ENCODE measurements at places on chromosomes 12 and 14.

- no peak for DNase-seq
Observed at GRCh38 chr12:81987371-81987770, 228.2 kb upstream of the PPFIA2 start.

GRCh38 chr12:97886511-97887176 is 424.0 kb downstream of the RMST start:
- no peak for DNase-seq

GRCh38 chr12:81337886-81338285 is 260.0 kb downstream of the ACSS3 start:
- no peak for DNase-seq

- DNase-seq, result no peak
Observed at GRCh38 chr14:85728476-85729065, 198.6 kb downstream of the FLRT2 start.

- no peak for DNase-seq
Observed at GRCh38 chr12:47885012-47885501, 19.7 kb downstream of the VDR start.

- DNase-seq, result no peak
Observed at GRCh38 chr14:59634617-59635016, 58.0 kb upstream of the CCDC175 start.

DNA sequence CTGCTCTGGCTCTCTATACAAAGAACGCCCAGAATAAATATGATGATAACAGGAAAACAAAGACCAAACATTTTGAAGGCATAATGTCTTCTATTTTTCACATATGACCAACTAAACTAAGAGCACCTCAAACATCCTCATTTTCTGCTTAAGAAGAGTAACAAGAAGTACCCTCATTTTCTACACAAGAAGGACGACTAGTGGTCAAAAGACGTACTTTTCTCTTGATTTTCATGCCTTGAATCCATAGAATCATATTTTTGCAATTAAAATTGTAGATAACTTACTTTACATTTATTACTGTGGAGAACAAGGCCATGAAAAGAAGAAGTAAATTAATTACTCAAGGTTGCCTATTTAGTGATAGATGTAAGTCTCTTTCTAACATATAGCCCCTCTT is 358.6 kb downstream of the DUSP6 start:
- DNase-seq, result peak; percentile 53

DNA sequence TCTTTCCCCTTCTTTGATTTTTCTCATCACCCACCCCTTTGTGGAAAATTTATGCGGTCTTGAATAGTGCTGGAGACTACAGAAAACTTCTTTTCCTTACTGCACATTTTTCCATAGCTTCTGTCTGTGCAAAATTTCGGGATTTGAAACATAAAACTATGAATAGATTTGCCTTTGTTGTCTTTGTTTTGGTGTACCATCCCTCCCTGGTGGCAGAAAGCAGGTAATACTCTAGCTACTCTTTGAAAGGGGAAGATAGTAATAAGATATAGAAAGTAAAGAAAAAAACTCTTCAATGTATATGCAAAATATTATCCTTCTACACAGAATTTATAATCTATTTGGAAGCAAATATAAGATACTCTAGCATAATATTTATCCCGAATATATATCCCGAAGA is 79.1 kb upstream of the LMO3 start:
- no peak for DNase-seq

- DNase-seq, result no peak
Observed at GRCh38 chr12:100624571-100624970, 51.1 kb downstream of the GAS2L3 start.

DNA sequence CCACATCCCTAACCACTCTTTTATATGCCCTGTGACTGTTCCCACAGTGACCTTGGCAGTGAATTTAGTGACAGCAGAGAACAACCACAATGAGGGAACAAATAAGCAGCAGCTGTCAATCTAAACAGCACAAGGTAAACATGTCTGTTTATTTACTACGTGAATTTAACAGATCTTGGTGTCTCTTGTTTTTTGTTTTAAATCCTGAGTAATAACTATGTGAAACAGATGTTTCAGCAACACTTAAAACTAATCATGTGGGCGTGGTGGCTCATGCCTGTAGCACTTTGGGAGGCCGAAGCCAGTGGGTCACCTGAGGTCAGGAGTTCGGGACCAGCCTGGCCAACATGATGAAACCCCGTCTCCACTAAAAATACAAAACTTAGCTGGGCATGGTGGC is 17.0 kb upstream of the CFAP54 start:
- no peak for DNase-seq

DNA sequence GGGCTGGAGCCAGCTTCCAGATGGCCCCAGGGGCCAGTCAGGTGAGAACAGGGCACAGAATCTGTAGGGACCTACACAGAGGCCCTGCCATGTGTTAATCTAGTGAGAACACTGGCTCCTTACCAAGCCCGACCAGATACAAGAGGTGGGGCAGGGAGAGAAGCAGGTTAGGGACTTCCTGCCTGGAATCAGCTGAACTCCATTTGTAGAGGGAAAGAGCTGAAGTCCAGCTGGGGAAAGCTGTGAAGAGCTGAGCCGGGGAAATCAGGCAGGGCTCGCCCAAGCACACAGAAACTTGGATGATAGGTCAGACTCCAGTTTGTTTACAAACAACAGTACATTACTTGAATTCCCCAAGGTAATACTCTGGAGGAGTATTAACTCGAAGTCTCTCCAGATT is 46.7 kb downstream of the PTGER2 start:
- no peak for DNase-seq

DNA sequence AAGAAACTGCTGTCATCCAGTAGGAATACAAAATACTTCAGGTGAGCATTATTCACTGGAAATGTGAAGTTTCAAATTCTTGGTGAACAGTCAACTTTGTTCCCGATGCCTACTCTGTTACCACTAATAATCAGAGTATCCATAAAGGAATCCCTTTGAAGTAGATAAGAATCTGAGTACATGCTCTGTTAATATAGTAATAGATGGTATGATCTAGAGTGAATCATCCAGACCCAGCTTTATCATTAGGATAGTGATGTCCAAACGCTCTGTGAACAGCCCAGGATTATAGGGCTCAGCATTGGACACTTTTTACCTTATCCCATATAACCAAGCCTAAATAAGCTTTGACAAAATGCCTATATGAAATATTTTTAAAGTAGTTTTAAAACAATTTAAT is 33.3 kb downstream of the PPP2R3C start:
- no peak for DNase-seq

GRCh38 chr12:23083267-23083666 is 458.3 kb downstream of the ETNK1 start:
- peak; percentile 65 for DNase-seq

DNA sequence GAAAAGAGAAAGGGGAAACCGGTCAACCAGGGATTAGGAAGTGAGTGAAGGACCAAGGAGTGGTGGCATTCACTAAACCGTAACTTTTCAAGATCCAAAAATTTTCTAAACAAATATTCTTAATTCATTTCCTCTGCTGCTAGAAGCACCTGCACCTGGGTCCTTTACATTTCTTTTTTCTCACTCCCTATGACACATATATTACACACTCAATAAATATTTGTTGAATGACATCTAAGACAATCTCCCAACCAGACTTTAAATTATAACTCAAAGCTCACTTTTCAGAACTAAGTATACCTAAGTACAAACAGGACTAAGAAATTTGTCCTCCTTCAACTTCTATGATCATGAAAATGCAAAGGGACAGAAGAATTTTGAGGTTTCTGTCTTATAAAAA is 11.1 kb downstream of the TTC5 start:
- no peak for DNase-seq

DNA sequence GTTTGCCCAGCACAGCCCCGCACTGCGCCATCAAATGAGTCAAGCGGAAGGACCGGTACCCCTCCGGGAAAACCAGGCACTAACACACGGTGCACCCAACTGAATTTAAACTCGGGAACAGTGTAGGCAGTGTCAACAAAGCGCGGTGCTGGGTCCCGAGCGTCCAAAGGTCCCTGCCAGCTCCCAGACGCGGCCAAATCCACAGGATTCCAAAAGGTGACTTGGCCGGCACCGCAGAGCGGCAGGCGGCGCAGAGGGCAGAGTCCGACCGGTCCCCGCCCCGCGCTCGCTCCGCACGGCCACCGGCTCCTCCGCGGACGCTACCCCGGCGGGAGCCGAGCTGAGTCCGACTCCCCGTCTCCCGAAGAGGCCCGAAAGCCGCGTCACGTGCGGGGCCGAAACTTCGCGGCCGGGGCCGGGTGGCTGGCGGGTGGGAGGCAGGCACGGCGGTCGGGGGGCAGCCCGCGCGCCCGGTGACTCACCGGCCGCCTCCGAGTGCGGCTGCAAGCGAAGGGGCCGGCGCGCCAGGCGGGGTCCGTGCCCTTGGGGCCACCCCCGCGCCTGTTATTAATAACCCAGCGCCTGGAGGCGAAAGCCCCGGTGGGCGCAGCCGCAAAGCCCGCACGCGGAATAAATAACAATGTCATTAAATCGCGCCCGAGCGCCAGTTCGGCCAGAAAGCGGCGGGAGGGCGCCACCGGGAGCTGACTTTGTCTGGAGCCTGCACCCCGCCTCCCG is 863 bp downstream of the DENND5B start:
- DNase-seq, result peak; percentile 76

DNA sequence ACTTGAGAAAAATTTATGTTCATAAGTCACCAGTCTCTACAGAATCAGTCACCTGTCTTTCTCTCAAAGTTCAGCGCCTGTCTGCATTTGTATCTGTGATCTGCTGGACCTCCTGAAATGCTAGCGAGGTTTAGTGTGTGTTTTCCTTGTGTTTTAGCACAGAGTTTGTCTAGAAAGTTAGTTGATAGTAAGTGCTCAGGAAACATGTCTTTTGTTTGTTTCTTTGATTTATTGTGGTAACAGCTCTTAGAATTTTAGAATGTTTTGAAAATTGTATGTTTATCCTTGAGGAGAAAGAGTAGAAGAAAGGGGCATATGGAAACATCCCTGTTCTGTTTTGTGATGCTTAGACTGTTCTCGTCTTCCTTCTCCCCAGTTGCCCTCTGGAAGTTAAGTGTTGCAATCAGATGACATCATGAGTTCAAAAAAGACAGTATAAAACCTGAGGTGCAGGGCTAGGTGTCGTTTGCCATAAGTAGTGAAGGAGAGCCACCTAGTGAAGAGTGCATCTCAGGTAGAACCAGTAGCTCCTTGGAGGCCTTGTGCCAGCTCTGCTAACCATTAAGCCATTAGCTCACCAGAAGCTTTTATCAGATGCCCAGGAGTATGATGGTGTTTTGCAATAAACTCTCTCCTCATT is 44.8 kb downstream of the FBXW8 start:
- DNase-seq, result peak; percentile 30

DNA sequence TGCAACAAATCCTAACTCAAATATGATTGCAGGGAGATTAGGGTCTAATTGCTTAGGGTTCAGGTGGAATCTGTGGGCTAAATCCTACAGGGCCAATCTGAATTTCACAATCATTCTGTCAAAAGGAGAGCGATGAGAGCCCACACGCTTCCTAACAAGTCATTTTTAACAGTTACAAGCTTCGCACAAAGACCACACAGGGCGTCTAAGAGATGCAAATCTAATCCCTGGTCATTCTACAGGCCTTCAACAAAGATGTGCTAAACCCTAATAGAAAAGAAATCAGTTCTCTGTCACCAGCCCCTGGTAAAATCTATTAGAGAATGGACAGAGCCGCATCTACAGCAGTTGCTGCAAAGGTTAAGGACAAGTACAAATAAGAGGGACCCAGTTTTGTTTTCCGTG is 15.3 kb downstream of the NKX2-1 start:
- no peak for DNase-seq

DNA sequence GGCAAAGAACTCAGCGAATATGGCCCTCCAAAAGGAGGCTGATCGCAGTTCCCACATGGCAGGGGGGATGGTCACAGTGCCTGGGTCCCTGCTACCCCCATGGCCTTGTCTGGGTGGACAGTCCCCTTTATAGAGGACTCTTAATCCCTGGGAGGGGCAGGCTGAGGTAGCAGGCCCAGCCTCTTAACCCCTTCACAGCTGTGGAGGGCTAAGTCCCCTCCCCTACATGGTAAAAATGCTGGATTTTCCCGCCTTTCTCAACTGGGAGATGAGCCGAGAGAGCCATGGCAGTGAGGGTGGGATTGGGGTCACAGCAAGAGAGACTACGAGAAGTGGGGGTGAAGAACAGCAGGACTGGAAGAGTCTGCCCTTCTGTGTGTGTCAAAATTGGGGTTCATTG is at the start of gene MIP:
Gene MIP, minus strand, starts transcription at position 101 of the 400 bp plus-strand sequence. Its CDS starts 44 bp downstream, at position 57.
- DNase-seq, result no peak

DNA sequence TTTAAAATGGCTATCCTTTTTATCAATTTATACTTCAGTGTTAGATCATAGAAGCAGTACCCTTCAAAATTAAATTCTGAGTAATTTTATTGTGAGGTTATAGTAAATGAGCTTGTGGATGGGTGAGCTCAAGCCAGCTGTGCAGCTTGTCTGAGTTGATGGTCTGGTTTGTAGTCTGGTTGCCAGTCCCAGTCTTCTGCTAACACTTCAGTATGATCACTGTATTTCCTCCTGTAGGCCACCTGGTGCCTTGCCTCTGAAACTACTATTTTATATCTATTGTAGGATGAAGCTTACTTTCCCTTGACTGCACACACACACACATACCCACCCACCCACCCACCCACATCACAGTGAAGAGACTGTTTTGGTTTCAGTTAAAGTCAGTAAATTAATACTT is 496.4 kb downstream of the PCNX1 start:
- no peak for DNase-seq

DNA sequence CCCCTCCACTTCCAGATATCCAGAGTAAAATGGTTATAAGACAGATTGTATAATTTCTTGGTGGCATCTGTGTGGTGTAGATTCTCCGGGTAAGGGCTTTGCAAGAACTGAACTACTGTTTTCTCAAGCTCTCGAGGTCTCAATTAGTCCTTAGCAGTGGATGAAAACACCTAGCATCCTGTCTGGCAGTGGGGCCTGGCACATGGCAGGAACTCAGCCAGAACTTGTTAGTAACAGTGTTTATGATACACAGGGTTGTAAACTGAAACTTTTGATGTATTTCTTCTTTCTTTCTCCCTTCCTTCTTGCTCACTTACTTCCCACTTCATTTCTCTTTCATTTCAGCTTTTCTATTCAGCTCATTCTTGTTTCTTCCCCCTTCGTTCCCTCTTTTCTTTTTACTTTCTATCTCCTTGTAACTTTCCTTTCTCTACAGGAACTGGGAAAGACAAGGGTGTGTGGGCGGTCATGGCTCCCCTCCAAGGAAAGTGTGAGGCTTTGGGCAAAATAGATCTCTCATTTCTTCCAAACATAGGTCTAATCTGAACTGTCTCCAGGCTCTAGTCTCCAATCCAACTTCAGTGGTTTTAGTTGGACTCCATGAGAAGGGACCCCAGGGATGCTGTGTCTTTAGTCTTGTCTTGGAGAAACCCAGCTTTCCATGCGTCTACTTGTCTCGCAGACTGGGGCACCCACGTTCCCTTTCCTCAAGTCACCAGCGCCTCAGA is 159.7 kb downstream of the PAH start:
- DNase-seq, result no peak

GRCh38 chr12:84117190-84117589 is 795.4 kb downstream of the SLC6A15 start:
- no peak for DNase-seq
